C1 segment of cervical spinal cord (tissue), 14 donors: ENCODE measurements at places on chromosomes 11 and 22.
A peak's percentile ranks its signal among the peaks of the same experiment; 100 is the strongest.

- no peak for DNase-seq
Observed at GRCh38 chr11:8126649-8127289, 42.1 kb downstream of the RIC3 start.

DNA sequence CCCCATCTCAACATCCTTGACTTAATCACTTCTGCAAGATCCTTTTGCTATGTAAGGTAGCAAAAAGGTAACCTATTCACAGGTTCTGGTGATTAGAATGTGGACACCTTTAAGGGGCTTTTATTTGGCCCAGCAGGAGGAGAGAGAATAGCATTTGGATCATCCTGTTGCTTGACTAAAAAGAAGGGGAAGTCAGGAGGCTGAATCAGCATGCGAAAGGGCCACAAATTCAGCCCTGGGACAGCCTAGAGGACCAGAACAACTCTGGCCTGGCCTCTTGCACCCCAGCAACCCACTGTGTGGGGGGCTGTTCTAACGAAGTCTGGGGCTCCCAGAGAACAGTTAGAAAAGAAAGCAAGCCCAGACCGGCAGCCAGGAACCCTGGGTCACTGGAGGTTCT is 3.2 kb upstream of the HMOX1 start:
- no peak for DNase-seq

- DNase-seq = no peak
Observed at GRCh38 chr11:36450110-36450572, 59.9 kb downstream of the TRAF6 start.

- DNase-seq = no peak
Observed at GRCh38 chr22:45575607-45576272, 73.1 kb downstream of the FBLN1 start.

DNA sequence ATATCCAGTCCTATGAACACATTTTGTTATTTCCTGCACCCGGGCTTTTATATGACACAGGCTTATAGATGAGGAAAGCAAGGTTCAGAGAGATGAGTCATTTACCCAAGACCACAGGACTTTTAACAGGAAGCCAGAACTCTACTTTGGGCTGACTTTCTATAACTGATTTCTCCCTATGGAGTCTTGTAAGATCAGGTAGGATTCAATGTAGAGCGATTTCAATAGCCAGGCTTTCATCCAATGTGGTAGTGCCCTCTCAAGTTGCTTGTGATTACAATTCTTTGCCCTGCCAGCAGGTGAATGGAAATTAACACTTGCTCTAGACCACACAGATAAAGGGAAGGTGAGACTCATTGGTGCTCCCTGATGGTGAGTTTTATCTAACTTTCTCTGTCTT is 378.3 kb downstream of the INSC start:
- DNase-seq = no peak

- no peak for DNase-seq
Observed at GRCh38 chr11:17831228-17831627, 96.6 kb downstream of the KCNC1 start.

GRCh38 chr11:5846701-5847100 is 5.0 kb upstream of the OR52E6 start:
- no peak for DNase-seq

DNA sequence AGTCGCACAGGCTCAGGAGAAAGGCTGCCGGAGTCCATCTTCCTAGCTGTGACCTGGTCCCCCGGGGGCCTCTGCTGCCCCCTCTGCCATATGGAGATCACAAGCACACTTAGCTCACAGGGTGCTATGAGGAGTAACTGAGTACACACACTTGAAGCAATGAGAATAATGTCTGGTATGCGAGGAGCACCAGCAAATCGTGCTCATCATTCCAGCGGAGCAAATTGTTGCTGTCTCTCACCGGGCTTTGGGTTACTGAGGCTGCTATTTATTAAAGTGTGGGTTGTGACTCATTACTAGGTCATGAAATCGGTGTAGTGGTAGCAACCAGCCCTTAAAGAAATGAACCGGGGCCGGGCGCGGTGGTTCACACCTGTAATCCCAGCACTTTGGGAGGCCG is 48.1 kb upstream of the EIF3D start:
- DNase-seq = no peak

DNA sequence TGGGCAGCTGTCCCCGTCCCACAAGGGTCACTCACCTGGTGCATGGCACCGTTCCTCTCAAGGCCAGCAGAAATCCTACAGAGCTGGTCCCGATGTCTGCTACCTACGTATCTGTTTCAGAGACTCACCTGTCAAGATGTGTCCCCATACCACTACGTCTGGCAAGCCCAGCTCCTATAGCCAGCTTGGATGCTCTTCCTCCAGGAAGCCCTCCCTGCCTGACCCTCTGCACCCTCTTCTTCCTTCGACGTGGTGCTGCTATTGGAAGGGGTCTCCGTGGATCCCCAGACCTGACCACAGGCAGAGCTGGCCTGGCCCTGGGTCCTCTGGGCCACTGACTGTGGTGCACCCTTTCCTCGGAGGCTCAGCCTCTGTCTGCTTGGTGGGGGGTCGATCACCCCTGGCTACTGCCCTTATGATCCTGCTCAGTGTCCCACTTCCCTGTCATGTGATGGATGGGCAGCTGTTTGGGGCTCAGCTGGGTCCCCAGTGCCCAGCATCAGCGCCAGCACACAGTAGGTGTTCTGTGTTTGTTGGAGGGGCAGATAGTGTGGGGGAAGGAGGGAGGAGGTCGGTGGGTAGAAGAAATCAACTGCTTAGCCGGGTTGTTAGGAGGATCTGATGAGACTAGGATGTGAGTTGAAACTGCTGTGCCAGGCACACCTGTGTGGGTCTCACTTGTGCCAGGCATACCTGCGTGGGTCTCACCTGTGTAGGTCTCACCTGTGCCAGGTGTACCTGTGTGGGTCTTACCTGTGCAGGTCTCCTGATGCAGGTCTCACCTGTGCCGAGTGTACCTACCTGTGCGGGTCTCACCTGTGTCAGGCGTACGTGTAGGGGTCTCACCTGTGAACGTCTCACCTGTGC is 21.7 kb upstream of the ARHGAP8 start:
- no peak for DNase-seq

- no peak for DNase-seq
Observed at GRCh38 chr11:66953081-66953833, 4.9 kb downstream of the PC start.

- DNase-seq = no peak
Observed at GRCh38 chr22:27134315-27134701, 476.9 kb downstream of the MIAT start.

- DNase-seq = peak; percentile 55
Observed at GRCh38 chr11:75639762-75640181, 29.1 kb downstream of the MAP6 start.

- no peak for DNase-seq
Observed at GRCh38 chr11:115996125-115996807, 492.1 kb upstream of the CADM1 start.

DNA sequence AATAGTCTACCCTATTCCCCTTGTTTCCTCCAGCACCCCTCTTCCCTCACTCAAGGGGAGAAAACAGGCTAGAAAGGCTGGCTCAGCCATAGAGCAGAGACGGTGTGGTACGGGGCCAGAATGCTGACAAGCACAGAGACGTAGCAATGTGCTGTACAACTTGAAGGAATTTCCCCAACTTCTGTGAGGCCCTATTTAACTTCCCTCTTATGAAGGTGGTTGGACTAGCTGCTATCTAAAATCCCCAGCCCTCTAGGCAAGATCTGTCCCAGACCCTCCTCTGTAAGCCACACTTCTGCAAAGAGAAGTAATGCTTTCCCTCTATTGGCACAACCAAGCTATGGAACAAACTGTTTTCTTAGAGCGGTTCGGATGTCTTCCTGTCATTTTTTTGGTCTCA is 37.8 kb downstream of the PLEKHA7 start:
- DNase-seq = no peak

DNA sequence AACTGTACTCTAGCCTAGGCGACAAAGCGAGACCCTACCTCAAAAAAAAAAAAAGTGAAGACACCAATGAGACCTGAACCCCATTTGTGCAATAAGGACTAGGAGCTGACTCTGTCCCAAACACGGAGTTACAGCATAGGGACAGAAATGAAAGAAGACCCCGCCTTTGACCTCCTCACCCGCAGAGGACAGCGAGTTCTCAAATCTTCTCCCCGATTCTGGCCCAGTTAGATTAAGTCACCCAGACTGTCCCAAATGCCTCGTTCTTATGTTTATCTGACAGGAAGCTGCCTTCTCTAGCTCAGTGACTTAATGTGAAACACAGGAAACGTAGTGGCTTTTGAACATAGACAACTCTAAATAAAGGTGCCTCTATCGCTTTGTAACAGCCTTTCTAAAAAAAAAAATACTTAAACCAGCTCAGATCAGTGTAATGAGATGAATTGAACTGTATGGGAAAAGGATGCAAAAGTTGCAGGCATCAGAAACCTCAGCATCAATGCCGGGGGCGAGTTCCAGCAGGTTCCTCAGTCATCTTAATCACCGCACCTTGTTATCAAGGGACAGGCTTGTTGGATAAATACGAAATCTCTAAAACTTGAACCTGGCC is 10.6 kb downstream of the MYH9 start:
- no peak for DNase-seq

DNA sequence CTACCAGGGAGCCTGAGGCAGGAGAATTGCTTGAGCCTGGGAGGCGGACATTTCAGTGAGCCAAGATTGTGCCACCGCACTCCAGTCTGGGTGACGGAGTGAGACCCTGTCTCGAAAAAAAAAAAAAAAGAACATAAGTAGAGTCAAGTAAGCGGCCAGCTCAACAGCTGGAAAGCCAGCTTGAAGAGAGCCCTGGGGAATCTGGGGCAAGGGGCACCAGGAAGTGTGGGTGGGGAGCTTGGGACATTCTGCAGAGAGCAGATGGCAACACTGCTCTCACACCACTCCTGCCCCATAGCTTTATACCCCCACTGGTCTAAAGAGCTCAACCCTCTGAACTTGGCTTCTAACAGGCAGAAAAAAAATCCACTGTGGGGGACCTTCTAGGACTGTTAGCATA is 505.6 kb downstream of the BUD13 start:
- no peak for DNase-seq

DNA sequence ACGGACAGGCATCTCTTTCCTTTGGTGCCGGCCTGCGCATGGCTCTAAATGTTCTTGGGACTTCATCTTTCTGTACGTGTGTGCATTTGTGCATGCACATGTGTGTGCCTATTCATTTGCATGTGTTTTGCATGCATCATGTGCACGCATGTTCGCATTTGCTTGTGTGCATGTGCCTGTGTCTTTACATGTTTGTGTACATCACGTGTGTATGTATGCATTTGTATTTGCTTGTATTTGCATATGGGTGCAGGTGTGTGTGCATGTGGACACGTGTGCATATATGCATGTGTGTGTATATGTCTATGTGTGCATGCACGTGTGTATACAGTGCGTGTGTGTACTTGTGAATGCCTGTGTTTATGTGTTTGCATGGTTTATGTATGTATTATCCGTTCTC is 13.5 kb upstream of the FADD start:
- DNase-seq = no peak

DNA sequence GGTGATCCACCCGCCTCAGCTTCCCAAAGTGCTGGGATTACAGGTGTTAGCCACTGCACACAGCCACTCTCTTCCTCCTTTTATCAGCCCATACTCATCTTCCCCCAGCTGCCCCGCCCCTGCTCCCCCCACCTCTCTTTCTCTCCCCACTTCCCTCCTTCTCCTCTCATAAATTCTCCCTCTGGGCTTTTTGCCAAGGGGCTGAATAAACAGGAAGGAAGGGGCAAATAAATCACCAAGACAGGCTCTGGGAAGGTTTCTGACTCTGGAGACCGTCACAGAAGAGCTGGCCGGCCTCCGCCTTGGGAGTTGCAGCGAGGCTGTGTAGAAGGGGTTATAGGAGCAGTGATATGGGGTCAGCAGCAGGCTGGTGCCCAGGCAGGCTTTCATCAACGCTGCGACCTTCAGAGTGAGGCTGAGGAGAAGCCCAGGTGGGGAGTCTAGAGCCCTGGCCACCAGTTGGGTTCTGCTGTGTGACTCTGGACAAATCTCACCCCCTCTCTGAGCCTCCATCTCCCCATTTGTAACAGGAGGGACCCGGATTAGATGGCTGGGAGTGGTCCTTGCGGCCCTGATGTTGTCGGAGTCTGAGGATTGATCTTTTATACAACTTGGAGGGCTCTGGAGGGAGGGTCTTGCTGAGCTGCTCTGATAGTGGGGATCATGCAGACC is 62.6 kb upstream of the RASD2 start:
- DNase-seq = no peak

- DNase-seq = no peak
Observed at GRCh38 chr11:40125054-40125453, 1334.4 kb downstream of the LRRC4C start.

DNA sequence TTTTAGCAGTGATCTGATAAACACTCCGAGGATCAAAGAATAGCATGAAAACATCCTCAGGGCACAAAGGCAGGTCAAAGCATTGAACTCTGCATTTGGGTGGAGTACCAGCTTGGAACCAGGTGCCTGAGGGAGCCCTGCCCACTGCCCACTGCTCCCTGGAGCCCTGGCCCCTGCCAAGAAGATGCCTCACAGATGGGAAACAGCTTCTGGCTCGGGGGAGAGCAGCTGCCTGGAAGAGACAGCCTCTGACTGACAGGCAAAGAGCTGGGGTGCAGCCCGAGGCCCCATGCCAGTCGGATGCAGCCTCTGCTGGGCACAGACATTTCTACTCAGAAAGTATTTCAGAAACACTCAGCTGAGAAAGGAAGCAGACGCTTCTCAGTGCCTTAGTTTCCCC is 13.2 kb downstream of the LMO1 start:
- DNase-seq = no peak

- no peak for DNase-seq
Observed at GRCh38 chr11:28123151-28123581, 15.0 kb downstream of the METTL15 start.

DNA sequence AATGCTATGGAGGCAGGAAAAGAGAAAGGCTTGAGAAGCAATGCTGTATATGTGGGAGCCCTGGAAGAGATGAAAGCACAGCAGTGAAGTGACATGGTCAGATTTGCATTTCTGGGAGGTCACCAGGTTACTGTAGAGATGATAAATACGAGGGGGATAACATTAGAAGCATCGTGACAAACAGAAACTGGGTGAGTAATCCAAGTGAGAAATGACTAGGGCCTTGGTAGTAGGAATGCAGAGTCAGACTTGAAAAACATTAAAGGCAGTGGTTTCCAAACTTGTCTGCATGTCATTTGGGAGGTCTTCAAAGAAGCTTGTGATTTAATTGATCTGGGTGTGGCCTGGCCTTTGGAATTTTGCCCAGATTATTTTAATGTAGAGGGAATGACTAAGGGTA is 43.9 kb downstream of the CCDC34 start:
- DNase-seq = no peak

DNA sequence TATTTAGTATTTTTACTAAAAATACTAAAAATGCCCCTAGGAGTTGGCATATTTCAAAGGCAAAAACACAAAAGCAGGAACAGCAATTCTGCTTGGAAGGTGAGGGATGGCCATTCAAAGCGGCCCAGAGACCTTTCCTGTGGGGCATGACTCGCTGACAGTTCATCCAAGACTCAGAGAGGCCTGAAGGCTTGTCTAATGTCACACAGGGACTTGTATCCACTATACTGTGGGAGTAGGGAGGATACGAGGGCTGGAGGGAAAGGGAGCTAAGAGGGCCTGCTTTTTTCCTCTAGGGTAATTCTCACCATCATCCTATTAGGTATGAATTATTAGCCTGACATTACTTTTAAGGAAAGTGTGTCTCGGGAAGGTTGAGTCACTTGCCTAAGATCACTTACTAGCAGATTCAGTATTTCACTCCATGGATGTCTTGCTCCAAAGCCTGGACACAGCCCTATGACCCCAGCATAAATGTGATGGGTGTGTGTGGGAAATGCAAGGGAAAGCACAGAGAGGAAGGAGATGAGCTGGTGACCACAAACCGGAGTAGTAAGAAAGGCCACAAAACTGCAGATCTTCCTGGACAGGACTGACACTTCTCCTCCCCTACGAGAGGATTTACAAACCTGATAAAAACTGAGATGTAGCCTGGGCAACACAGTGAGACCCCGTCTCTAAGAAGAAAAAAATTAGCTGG is 16.7 kb upstream of the UCP3 start:
- DNase-seq = no peak
